ENCODE measurements at places on chromosomes 12 and 14. TPM values are rescaled to one million over a fixed set of nuclear protein-coding genes. Genes with fewer than 3 reads are reported as not detected.

The PA2G4 gene
- 98.1 TPM for total RNA-seq

The DBX2 gene
- total RNA-seq: 0.21 TPM

The FGF23 gene
- total RNA-seq: 0.31 TPM

The MYF5 gene
- 48.5 TPM for total RNA-seq

The MFAP5 gene
- total RNA-seq: 100 TPM

The NPFF gene
- total RNA-seq: not detected

The REP15 gene
- 3.0 TPM for total RNA-seq

The ASCL1 gene
- not detected for total RNA-seq

The MIP gene
- total RNA-seq: not detected

The FRMD6 gene
- total RNA-seq: 100 TPM

The LRP1-AS gene
- not detected for total RNA-seq

The ASB2 gene
- total RNA-seq: 69.5 TPM

The TAS2R9 gene
- total RNA-seq: not detected

The LRP1 gene
- total RNA-seq: 221 TPM

The PDE3A gene
- 25.8 TPM for total RNA-seq

The CLEC9A gene
- 0.82 TPM for total RNA-seq

Data from tongue (tissue), 3 donors.